Endothelial cell (in vitro differentiated cells): ENCODE measurements at places on chromosomes 3 and 15. TPM values are rescaled to one million over a fixed set of nuclear protein-coding genes. Genes with fewer than 3 reads are reported as not detected.

- peaks cover 5% of the 10 kb centered on the region for H3K4me1 ChIP-seq
- H3K36me3 ChIP-seq, result no peaks in the 10 kb centered on the region
- no peak for DNase-seq
- H3K27ac ChIP-seq, result no peak overlapping the region
These were observed 75.5 kb downstream of the TOP2B start for GRCh38 chr3:25589104-25589782.

GRCh38 chr15:96273317-96274086 lies 57.0 kb upstream of the NR2F2 start:
- H3K27me3 ChIP-seq, result no peaks in the 10 kb centered on the region
- H3K27ac ChIP-seq, result no peak overlapping the region
- no peaks in the 10 kb centered on the region for H3K36me3 ChIP-seq
- H3K4me1 ChIP-seq, result no peaks in the 10 kb centered on the region

GRCh38 chr15:29377161-29377560 lies 107.5 kb upstream of the NSMCE3 start:
- H3K36me3 ChIP-seq, result no peaks in the 10 kb centered on the region
- no peaks in the 10 kb centered on the region for H3K27me3 ChIP-seq
- peaks cover 16% of the 10 kb centered on the region for H3K4me1 ChIP-seq
- no peak for DNase-seq
- no peak overlapping the region for H3K27ac ChIP-seq
- no peak overlapping the region for H3K4me3 ChIP-seq

- DNase-seq, result no peak
- no peaks in the 10 kb centered on the region for H3K36me3 ChIP-seq
- H3K4me1 ChIP-seq, result peaks cover 6% of the 10 kb centered on the region
- peaks cover 6% of the 10 kb centered on the region for H3K27me3 ChIP-seq
- H3K4me3 ChIP-seq, result no peak overlapping the region
These were observed 3.2 kb upstream of the SLC7A14 start for GRCh38 chr3:170589113-170589512.

DNA sequence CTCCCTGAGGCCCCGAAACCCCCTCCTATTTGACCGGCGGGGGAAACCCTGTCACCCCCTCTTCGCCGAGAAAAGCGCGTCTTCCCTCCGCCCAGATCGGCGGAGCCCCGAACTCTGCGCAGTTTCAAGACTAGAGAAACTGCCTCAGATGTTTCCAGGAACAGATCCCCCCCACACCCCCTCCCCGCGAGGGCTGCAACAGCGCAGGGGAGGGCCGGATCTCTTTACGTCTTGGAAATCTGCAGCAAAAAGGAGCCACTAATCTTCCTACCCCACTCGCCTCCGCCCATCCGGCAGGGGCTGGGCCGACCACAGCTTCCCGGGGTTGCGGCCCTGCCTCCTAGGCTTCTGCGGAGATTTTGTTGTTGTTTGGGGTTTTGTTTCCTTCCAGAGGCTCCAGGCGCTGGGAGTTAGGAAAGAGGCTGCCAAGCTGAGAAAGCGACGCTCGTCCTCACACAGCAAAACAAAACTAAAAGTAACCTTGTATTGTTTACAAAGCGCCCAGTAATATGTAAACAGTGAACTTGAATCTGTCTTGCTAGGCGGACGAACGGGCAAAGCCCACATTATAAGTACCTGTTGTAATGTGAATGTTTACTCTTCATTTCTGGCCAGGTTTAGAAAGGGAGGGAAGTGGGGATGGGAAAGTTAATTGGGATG lies 2.2 kb downstream of the FOXB1 start:
- peak overlapping the region; percentile 96 for H3K4me3 ChIP-seq
- H3K27me3 ChIP-seq, result peaks cover 14% of the 10 kb centered on the region
- peak; percentile 78 for DNase-seq
- peak overlapping the region; percentile 86 for H3K27ac ChIP-seq

GRCh38 chr3:47006145-47006651 lies 26.7 kb downstream of the NBEAL2 start:
- H3K36me3 ChIP-seq, result peaks cover 34% of the 10 kb centered on the region
- peak overlapping the region; percentile 59 for H3K4me3 ChIP-seq
- peaks cover 3% of the 10 kb centered on the region for H3K4me1 ChIP-seq
- H3K27me3 ChIP-seq, result peaks cover 6% of the 10 kb centered on the region

- H3K4me1 ChIP-seq, result no peaks in the 10 kb centered on the region
- peaks cover 7% of the 10 kb centered on the region for H3K36me3 ChIP-seq
- no peak for DNase-seq
- no peak overlapping the region for H3K4me3 ChIP-seq
These were observed 73.1 kb upstream of the TERB2 start for GRCh38 chr15:44883199-44883877.

Gene DGKG
- total RNA-seq, result 0.54 TPM

Gene PRR20G
- not detected for total RNA-seq

Gene CLPX
- total RNA-seq, result 52.1 TPM

Gene MRPS22
- total RNA-seq, result 38.1 TPM
